Glutamatergic neuron (in vitro differentiated cells): ENCODE measurements at places on chromosomes 12 and 14.

DNA sequence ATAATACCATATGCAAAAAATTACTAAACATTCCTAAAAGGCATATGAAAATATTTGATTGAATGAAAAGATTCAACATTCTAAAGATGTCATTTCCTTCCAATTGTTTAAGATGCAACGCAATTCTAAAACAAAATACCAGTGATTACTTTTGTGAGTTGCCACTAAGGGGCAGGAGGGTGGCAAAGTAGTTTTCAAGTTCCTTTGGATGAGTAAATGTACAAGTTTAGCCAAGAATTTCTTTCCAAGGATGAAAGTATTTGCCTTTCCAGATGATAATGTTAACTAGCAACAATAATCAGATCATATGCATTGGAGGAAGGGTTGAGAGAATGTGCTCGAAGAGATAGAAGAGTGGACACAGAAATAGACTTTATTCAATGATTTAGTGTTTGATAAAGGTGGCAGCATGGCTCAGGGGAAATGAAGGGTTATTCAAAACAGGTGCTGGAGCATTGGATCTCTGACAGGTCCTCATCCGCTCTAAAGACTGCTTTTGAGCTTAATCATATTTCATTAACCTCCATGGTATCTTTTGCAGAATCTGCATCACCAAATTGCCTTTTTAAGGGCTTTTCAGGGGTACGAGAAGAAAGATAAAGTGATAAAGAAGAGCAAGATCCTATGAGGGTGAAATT, 678.5 kb upstream of the TBX3 start:
- DNase-seq, result no peak

DNA sequence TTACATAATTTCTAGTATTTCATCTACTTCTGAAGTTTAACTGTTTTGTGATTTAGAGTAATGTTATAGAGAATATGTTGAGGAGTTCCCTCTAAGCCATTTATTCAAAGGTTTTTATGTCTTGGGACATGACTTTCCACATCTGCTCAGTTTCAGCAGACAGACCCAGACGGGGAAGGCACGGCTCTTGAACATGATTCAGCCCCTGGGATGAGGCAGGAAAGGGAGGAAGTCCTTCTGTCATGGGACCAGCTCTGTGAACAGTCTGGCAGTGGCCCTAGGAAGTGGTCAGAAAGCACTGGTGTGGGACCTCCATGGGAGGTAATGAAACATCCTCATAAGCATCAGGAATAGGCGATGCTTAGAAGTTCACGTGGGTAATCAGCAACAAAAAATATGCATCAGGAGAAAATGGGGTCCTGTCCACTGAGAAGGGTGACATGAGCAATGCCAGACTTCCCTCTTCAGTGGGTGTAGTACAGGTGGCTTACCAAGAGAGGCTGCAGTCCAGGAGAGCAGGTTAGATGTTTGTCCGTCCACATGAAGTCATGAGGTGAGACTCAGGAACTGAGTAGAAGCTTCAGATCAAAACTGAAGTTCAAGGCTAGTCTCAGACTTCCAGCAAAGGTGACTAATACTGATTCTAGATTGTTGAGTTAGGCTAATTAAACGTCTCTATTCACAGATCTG, 248.5 kb downstream of the IPO8 start:
- no peak for DNase-seq

- DNase-seq, result no peak
Observed at GRCh38 chr12:40261937-40262336, 37.1 kb downstream of the LRRK2 start.

GRCh38 chr12:76764856-76765255, 941 bp downstream of the ZDHHC17 start:
- no peak for DNase-seq

- no peak for DNase-seq
Observed at GRCh38 chr14:69325646-69326265, 65.8 kb downstream of the GALNT16 start.

DNA sequence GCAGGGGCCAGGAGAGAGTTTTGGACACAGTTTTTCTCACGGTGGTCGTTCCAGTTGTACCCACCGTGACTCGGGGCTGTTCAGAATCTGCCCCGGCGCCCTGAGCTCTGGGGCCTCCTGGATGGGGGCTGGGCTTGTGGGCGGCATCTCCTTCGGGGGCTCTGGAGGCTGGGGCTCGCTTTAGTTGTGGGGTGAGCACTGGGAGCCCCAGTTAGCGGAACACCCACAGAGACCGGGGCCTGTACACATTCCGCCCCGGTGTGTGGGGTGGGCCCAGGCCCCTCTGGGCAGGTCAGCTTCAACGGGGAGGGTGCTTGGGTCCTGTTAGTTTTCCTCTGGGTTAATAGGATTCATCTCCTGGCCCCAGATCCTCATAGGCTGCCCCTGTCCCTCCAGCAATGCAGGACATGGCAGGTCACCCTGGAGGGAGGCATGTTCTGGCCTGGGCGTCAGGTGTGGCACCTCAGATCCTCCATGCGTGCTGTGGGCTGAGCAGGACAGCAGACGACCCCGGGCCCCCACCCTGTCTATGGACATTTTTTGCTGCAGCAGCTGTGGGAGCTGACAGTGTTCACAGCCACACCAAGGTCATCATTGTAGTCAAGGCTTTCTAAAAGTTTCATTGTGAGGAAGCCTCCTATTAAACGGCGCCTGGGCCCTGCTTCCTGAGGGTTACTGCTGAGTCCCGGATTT, 393.2 kb downstream of the TMEM121 start:
- no peak for DNase-seq

- no peak for DNase-seq
Observed at GRCh38 chr14:81519200-81520011, 14.2 kb downstream of the SEL1L start.

- DNase-seq, result peak; percentile 86
Observed at GRCh38 chr12:56987551-56988053, 18.7 kb downstream of the ZBTB39 start.

GRCh38 chr12:74481078-74481477, 56.6 kb upstream of the ATXN7L3B start:
- DNase-seq, result no peak

DNA sequence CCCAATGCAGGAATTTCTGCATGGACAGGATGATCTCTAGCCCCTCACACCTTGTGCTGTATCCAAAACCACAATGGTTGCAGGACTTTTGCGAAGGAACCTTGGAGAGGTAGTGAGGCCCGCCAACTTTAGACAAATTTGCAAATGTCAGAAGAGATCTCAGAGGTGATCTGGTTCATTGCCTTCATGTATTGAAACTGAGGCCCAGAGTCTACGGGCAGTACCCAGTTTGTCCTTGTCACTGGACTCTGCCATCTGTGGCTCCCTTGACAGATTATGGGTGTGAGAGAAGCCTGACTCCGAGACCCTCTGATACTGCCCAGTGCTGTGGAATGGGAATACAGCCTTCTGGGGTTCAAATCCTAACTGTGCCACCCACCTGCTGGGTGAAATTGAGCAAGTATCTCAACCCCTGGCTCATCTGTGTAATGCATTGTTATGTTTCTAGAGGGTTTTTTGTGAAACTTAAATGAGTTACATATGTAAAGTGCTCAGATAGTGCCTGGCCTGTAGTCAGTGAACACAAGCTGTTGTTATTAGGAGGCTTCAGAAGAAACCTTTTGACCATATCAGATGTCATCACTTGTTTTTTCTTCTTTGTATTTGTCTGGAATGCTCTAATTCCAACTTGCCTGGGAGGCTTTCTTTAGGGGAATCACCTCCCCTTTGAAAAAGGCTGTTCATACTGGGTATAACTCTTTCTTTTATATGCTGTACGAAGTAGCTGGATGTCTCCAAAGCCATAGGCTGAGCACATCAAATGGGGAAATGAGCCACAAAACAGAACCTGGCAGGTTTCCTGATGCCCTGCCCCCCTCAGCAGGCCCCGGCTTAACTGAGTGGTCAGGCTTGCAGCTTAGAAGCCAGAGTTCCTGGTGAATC, 71.4 kb upstream of the SRSF5 start:
- no peak for DNase-seq

DNA sequence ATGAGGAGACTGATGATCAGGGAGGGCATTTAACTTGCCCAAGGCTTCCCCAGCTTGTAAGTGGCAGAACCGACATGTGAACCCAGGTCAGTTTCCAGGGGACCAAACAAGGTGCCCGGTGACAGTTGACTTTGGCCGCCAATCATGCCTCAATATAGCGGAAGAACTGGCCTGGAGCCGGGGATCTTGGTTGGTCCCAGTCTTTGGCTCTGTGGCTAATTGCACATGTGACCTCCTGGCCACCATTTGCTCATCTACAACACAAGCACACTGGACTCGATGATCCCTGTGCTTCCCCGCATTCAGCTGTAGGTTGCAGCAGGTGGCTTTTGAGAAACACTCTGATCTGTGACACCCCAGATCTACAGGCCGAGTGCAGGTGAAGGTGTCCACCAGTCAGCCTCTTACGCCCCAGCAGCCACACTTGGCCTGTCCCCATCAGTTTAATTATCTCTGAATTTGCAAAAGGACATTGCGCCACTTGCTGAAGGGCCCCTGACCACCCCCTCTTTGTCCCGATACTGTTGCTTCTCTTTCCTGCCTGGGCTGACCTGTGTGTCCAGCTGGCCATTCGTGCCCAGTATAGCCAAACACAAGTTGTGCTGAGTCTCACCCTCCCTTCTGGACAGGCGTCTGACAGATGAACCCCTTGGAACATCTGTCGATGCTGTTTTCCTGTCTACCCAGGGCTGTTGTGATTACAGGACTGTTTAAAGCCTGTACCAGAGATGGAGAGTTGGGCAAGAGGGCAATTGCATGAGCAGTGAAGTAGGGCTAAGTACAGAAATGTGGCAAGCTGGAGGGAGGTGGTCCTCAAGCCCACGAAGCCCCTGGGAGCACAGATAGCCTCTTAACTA, 14.1 kb downstream of the ACACB start:
- no peak for DNase-seq

- no peak for DNase-seq
Observed at GRCh38 chr14:68589447-68590200, 203.2 kb downstream of the ZFP36L1 start.

DNA sequence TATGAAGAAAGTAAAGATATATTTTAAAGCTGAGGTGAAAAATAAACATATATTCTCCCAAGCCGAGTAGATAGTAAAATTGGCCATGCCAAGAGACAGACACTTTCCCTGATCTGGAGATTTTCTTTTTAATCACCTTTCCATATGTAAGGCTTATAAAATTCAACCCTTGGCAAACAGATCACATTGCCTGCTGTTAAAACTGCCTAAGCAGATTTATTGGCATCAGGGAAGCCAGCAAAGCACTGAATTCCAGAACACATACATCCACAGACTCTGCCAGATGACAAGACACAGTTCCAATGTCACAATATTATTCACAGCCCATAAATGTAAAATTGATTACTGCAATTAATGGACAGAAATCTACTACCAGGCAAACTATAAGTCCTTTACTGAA, 78.2 kb upstream of the GARIN2 start:
- no peak for DNase-seq

GRCh38 chr12:40794087-40794486, 101.8 kb downstream of the CNTN1 start:
- DNase-seq, result no peak
